ENCODE measurements at places on chromosomes 11 and 22. TPM values are rescaled to one million over a fixed set of nuclear protein-coding genes. Genes with fewer than 3 reads are reported as not detected.

The CHEK1 gene
- 123 TPM for total RNA-seq

The TMEM126A gene
- total RNA-seq: 47.7 TPM

The HTR3B gene
- total RNA-seq: not detected

The DNHD1 gene
- 18.2 TPM for total RNA-seq

The NXF1 gene
- total RNA-seq: 155 TPM

The SLC22A9 gene
- total RNA-seq: not detected

The RASL10A gene
- total RNA-seq: 0.65 TPM

The VPREB3 gene
- not detected for total RNA-seq

The CHCHD10 gene
- total RNA-seq: 89.1 TPM

The C22orf42 gene
- not detected for total RNA-seq

The OR4A16 gene
- not detected for total RNA-seq

The DUSP8 gene
- total RNA-seq: 2.4 TPM

GRCh38 chr22:43850529-43850928 lies 11.8 kb downstream of the SULT4A1 start:
- no peaks in the 10 kb centered on the region for H3K4me1 ChIP-seq
- no peak overlapping the region for H3K4me3 ChIP-seq
- H3K27ac ChIP-seq: no peak overlapping the region
- DNase-seq: no peak
- no peaks in the 10 kb centered on the region for H3K36me3 ChIP-seq

GRCh38 chr11:95886462-95886861 lies 37.4 kb downstream of the MTMR2 start:
- H3K4me3 ChIP-seq: no peak overlapping the region
- H3K27me3 ChIP-seq: no peaks in the 10 kb centered on the region
- H3K4me1 ChIP-seq: peaks cover 6% of the 10 kb centered on the region
- no peak overlapping the region for H3K27ac ChIP-seq
- H3K36me3 ChIP-seq: peaks cover 1% of the 10 kb centered on the region
- no peak for DNase-seq

DNA sequence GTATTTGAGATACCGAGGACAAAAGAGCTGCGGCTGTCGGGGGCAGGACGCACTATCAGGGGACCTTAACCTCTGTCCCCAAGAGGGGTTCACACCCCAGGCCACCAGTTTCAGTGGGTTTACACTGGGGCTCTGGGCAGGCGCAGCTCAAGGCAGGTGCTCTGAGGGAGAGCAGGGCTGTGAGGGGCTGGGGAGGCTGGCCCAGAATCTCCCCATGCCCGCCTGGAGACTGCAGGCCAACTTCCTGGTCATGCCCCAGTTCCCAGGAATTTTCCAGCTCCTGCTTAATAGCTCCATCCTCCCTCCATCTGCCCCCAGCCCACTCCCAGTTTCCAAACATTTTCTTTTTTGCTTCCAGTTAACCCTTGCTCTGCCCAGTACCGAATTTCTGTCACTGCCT lies 7.6 kb upstream of the PGA3 start:
- H3K4me3 ChIP-seq: no peak overlapping the region
- no peaks in the 10 kb centered on the region for H3K36me3 ChIP-seq
- no peak overlapping the region for H3K27ac ChIP-seq
- DNase-seq: no peak
- H3K27me3 ChIP-seq: peaks cover 21% of the 10 kb centered on the region

GRCh38 chr11:130383344-130384211 lies 44.8 kb downstream of the ADAMTS8 start:
- H3K4me3 ChIP-seq: no peak overlapping the region
- no peak overlapping the region for H3K27ac ChIP-seq
- H3K4me1 ChIP-seq: peaks cover 6% of the 10 kb centered on the region
- no peaks in the 10 kb centered on the region for H3K36me3 ChIP-seq
- no peaks in the 10 kb centered on the region for H3K27me3 ChIP-seq

GRCh38 chr22:29860006-29860766 lies 22.1 kb upstream of the ASCC2 start:
- H3K27me3 ChIP-seq: peaks cover 6% of the 10 kb centered on the region
- no peak for DNase-seq
- no peaks in the 10 kb centered on the region for H3K36me3 ChIP-seq
- no peak overlapping the region for H3K27ac ChIP-seq
- no peaks in the 10 kb centered on the region for H3K4me1 ChIP-seq

GRCh38 chr11:126165757-126166156 lies 45.7 kb downstream of the RPUSD4 start:
- DNase-seq: no peak
- no peaks in the 10 kb centered on the region for H3K4me1 ChIP-seq
- H3K27ac ChIP-seq: no peak overlapping the region
- H3K36me3 ChIP-seq: no peaks in the 10 kb centered on the region
- H3K27me3 ChIP-seq: peaks cover 4% of the 10 kb centered on the region

DNA sequence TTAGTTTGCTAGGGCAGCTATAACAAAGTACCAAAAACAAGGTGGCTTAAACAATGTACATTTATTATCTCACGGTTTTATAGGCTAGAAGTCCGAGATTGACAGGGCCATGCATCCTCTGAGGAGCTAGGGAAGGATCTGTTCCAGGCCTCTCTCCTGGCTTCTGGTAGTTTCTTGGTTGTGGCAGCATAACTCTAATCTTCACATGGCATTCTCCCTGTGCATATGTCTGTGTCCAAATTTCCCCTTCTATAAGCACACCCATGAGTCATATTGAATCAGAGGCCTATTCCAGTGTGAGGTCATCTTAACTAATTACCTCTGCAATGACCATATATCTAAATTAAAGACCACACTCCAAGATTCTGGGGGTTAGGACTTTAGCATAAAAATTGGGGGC lies 31.3 kb upstream of the MMP13 start:
- no peak overlapping the region for H3K27ac ChIP-seq
- no peak for DNase-seq
- H3K4me1 ChIP-seq: peaks cover 1% of the 10 kb centered on the region

DNA sequence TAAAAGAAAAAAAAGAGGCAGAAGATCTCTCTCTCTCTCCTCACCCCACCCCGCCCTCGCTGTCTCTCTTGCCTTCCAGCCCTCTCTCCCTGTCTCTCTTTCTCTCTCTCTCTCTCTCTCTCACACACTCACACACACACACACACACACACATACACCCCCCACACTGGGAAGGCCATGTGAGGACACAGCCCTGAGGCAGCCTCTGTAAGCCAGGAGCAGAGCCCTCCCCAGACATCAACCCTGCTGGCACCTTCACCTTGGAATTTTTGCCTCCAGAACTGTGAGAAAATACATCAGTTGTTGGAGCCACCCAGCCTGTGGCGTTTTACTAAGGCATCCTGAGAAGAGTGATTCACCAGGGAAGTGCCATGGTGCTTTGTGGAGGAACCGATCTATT lies 14.7 kb downstream of the APOL3 start:
- H3K27me3 ChIP-seq: no peaks in the 10 kb centered on the region
- H3K36me3 ChIP-seq: peaks cover 51% of the 10 kb centered on the region
- H3K27ac ChIP-seq: peak overlapping the region; percentile 68
- H3K4me1 ChIP-seq: peaks cover 18% of the 10 kb centered on the region
- DNase-seq: no peak

GRCh38 chr11:6625156-6625831 lies 6.1 kb upstream of the TPP1 start:
- no peak for DNase-seq
- H3K27me3 ChIP-seq: no peaks in the 10 kb centered on the region
- no peak overlapping the region for H3K4me3 ChIP-seq
- H3K27ac ChIP-seq: no peak overlapping the region

GRCh38 chr11:114440121-114440860 lies 1.0 kb downstream of the REXO2 start:
- H3K27me3 ChIP-seq: no peaks in the 10 kb centered on the region
- H3K4me1 ChIP-seq: peaks cover 48% of the 10 kb centered on the region
- H3K36me3 ChIP-seq: peaks cover 31% of the 10 kb centered on the region
- H3K4me3 ChIP-seq: peak overlapping the region; percentile 91
- peak overlapping the region; percentile 94 for H3K27ac ChIP-seq

DNA sequence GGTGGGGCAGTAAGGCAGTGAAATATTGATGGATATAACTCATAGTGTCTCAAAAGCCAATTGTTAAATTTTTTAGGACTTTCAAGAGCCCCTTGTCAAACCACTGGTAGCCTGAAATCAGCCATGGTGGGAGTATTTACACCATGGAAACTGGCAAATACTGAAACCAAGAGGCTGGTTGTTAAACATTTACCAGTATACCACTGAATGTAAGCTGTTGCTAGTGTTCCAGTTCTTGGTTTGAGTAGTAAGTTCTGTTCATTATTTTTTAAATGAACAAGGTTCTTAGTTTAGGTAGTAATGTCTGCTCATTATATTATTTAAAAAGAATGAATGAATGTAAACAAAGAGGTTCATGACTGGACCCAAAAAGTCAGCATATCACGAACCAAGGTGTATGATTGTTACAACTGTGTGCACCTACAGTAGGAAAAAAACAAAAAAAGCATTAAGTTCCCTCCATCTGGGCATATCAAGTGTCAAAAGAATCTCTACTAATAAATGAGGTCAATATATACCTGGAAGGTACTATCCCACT lies 4.5 kb upstream of the EIF3F start:
- no peak overlapping the region for H3K27ac ChIP-seq
- DNase-seq: no peak
- H3K4me3 ChIP-seq: no peak overlapping the region

GRCh38 chr11:115389790-115390189 lies 114.4 kb downstream of the CADM1 start:
- H3K4me3 ChIP-seq: no peak overlapping the region
- no peaks in the 10 kb centered on the region for H3K4me1 ChIP-seq
- DNase-seq: no peak

DNA sequence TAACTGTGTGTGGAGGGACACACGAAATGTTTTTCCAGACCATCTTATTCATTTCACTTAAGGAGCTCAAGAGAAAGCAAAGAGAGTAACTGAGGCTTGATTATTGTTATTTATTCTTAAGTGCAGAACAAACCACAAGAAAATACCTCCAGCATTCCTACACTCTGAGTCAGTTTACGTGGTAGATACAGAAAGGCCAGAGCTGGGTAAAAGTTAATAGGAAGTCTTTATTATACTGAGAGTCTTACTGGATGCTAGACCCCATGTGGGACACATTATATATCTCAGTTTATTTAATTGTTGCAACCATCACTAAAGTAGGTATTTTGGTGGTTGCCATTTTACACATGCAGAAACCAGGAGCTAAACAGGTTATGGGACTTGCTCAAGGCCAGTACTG lies 261.4 kb upstream of the POU2AF2 start:
- no peaks in the 10 kb centered on the region for H3K27me3 ChIP-seq
- H3K4me3 ChIP-seq: no peak overlapping the region
- no peak overlapping the region for H3K27ac ChIP-seq
- H3K36me3 ChIP-seq: no peaks in the 10 kb centered on the region

GRCh38 chr11:101433151-101433550 lies 150.7 kb downstream of the TRPC6 start:
- no peak overlapping the region for H3K27ac ChIP-seq
- no peaks in the 10 kb centered on the region for H3K36me3 ChIP-seq
- no peak for DNase-seq

- H3K27ac ChIP-seq: no peak overlapping the region
- H3K4me3 ChIP-seq: no peak overlapping the region
- H3K4me1 ChIP-seq: no peaks in the 10 kb centered on the region
- peaks cover 4% of the 10 kb centered on the region for H3K27me3 ChIP-seq
- H3K36me3 ChIP-seq: no peaks in the 10 kb centered on the region
Measured at GRCh38 chr11:58286249-58286648, 18.2 kb upstream of the OR10W1 start.

DNA sequence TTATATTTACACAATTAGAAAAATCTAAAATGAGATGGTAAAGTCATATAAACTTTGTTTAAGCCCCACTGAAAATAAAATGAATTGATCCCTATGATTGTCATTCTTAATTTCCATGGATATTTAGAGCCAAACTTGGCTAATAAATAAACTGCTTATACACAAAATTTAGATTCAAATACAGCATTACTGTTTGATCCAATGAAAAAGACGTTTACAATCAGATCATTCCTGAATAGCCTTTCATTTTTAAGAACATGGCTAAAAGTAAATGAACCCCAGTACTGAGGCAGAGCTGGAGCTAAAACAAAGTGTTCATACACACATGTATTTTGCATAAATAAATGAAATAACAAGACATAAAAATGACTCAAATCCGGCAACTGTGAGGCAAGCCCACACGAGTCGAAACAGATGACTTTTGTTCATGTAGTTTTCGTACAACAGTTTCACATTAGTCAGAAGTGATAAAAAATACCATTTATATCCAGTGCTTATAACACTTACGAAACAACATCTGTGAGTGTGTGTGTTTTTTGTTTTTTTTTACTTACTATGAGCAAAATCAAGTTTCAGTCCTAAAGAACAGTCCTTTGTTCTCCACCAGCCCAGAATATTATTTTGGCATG lies 386.5 kb downstream of the SOX6 start:
- H3K36me3 ChIP-seq: no peaks in the 10 kb centered on the region
- H3K4me3 ChIP-seq: no peak overlapping the region
- no peaks in the 10 kb centered on the region for H3K27me3 ChIP-seq
- no peak for DNase-seq
- no peak overlapping the region for H3K27ac ChIP-seq

GRCh38 chr22:20192972-20193760 lies 42.3 kb upstream of the CCDC188 start:
- no peaks in the 10 kb centered on the region for H3K36me3 ChIP-seq
- no peak overlapping the region for H3K27ac ChIP-seq
- no peaks in the 10 kb centered on the region for H3K27me3 ChIP-seq
- H3K4me3 ChIP-seq: no peak overlapping the region
- no peak for DNase-seq

GRCh38 chr22:42830161-42830560 lies 26.9 kb downstream of the ARFGAP3 start:
- peaks cover 20% of the 10 kb centered on the region for H3K36me3 ChIP-seq
- H3K27me3 ChIP-seq: no peaks in the 10 kb centered on the region
- H3K4me1 ChIP-seq: no peaks in the 10 kb centered on the region

- peaks cover 18% of the 10 kb centered on the region for H3K4me1 ChIP-seq
- no peak for DNase-seq
- H3K4me3 ChIP-seq: no peak overlapping the region
- no peaks in the 10 kb centered on the region for H3K27me3 ChIP-seq
Measured at GRCh38 chr22:31652088-31652487, 9.9 kb downstream of the PISD start.

DNA sequence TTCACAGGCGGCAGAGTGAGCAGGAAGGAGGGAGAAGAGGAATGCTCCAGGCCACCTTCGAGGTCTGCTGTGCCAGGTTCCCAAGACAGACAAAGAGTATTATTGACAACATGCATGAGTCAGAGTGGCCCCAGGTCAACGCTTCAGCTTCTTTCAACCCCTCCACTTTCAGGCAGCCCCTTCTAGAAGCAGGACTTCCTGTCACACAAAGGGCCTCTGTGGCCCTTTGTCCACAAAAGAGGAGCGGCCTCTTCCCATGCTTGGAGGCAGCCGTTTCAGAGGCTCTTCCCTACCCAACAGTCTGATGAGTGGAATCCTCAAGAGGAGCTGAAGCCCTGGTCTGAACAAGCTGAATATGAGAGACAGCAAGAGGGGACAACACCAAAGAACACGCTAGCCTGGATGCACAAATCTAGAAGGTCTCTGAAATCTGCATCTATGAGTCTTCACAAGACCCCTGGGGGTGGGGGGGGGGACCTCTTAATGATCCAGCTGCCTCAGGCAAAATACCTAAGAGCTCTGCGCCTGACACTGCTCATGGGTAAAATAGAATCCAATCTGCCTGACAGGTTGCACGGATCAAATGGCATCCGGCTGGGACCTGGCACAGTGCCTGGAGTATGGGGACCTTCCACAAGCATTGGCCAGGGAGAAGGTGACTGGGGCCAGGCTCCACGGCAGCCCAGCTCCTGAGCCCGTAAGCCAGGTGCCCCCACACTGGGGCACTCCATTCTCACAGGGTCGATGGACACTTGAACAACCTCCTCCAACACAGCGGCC lies 67.5 kb downstream of the PACSIN2 start:
- DNase-seq: no peak
- no peak overlapping the region for H3K27ac ChIP-seq
- no peaks in the 10 kb centered on the region for H3K36me3 ChIP-seq
- peaks cover 28% of the 10 kb centered on the region for H3K4me1 ChIP-seq

GRCh38 chr22:50731811-50732624 lies 6.0 kb upstream of the ACR start:
- H3K36me3 ChIP-seq: no peaks in the 10 kb centered on the region
- no peak overlapping the region for H3K4me3 ChIP-seq
- H3K27me3 ChIP-seq: no peaks in the 10 kb centered on the region
- H3K4me1 ChIP-seq: no peaks in the 10 kb centered on the region
- no peak overlapping the region for H3K27ac ChIP-seq

Measured in activated T-helper 1 cell treated with anti-CD3 and anti-CD28 coated beads, Interleukin-12 subunit alpha, Interleukin-12 subunit beta, Interleukin-2, Interleukin-4 antibody, amounts not matched to agents 30 ng/mL and 10 ng/mL and 1 ng/mL, durations not matched to agents 14 hours and 24 hours and 36 hours (primary cell).